ENCODE measurements at places on chromosomes 3 and 15.

- no peak for DNase-seq
Observed at GRCh38 chr3:111548092-111548491, 6.1 kb downstream of the CD96 start.

DNA sequence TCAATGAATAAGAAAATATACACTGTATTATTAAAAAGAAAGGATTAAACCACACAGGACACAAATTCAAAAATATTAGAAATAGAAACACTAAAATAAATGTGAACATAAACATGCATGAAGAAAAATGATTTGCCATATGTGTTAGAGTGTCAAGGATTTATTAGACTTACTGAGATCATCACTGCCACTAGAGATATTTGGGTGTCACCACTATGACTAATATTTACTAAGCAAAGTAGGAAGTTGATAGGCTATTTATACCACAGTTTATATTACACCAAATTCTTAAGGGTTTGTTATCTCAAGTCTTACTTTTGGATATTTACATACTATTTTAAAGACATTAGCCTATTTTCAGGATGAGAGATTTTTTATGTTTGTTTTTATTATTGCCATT is 575.0 kb upstream of the SGO1 start:
- no peak for DNase-seq

DNA sequence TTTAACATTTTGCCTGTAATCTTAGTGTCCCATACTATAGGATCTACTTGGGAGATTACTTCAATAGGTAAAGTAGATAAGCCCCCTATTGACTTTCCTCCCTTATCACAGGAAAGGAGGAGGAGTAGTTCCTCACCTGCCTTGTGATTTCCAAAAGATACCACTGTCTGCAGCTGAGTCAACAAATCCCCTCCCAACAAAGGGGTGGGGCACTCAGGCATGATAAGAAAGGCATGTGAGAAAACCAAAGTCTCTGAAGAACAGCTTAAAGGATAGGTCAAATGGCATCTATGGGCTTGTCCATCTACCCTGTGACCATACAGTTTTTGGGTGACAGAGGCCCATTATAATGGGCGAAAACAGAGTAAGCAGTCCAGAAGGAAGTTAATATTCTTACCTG is 71.3 kb upstream of the WNT7A start:
- DNase-seq: no peak

GRCh38 chr3:12999147-13000140 is 73.8 kb downstream of the IQSEC1 start:
- DNase-seq: no peak

GRCh38 chr3:9897408-9898372 is 5.0 kb upstream of the IL17RE start:
- DNase-seq: no peak

GRCh38 chr3:23219117-23219516 is 16.0 kb downstream of the UBE2E2 start:
- no peak for DNase-seq

GRCh38 chr3:35965908-35966307 is 326.6 kb downstream of the ARPP21 start:
- DNase-seq: no peak

- DNase-seq: no peak
Observed at GRCh38 chr15:33660151-33660550, 308.1 kb upstream of the CHRM5 start.

- no peak for DNase-seq
Observed at GRCh38 chr15:76939715-76940114, 8.2 kb downstream of the RCN2 start.

GRCh38 chr15:76941636-76942035 is 10.1 kb downstream of the RCN2 start:
- no peak for DNase-seq

- DNase-seq: no peak
Observed at GRCh38 chr15:61327019-61327631, 98.0 kb upstream of the RORA start.

DNA sequence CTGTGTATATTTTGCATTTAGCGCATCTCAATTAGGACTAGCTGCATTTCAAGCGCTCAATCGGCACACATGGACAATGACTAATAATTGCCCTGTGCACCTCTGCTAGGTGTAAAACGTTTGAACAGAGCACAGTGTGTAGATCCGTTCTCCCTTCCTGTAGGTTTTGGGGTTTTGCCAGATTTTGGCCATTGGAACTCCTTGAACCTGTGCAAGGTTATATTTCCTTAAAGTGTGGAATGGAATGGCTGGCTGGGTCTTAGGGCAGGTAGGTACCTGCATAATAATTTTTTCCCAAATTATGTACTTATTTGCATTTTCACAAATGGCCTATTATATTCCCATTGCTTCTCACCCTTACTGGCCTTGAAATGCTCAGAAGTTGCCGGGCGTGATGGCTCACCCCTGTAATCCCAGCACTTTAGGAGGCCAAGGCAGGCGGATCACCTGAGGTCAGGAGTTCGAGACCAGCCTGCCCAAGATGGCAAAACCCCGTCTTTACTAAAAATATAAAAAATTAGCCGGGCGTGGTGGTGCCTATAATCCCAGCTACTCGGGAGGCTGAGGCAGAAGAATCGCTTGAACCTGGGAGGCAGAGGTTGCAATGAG is 777 bp downstream of the RNU5B-1 start:
- no peak for DNase-seq

Measured in activated T-cell treated with anti-CD3 and anti-CD28 coated beads for 48 hours (primary cell).